ENCODE measurements at places on chromosomes 2 and 18.

GRCh38 chr2:135590619-135591260, 59.5 kb downstream of the R3HDM1 start:
- DNase-seq, result no peak

GRCh38 chr2:181407171-181407570, 50.0 kb upstream of the ITGA4 start:
- no peak for DNase-seq

DNA sequence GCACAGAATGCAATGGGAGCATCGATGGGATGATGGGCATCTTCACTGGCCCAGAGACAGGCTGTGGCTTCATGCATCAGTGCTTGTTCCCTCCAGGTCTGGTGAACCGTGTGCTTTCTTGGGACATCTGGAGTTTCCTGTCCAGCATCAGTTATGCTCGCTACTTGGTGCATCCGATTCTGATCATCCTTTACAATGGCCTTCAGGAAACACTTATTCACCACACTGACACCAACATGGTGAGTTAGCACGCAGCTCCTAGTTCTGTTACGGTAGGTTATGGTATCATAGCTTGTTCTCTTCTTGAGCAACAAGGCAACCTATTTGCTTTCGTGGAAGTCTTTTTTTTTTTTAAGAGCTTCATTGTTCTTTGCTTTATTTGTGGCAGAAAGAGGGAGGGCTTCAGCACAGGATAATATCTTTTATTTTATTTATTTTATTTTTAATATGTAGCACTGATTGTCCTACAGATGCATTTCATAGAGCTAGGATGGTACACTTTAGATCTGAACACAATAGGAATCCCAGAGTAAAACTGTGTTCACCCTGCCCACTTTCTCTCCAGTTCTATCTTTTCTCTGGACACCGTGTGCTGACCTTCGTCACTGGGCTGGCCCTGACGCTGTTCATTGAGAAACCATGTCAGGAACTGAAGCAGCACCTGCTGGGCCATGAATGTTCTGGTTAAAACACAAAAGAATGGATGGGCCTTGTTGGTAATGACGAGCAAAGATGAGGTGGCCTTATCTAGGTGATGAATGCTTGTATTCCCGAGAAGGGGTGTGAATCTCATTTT, 71.2 kb upstream of the SEC11C start:
- DNase-seq, result no peak

DNA sequence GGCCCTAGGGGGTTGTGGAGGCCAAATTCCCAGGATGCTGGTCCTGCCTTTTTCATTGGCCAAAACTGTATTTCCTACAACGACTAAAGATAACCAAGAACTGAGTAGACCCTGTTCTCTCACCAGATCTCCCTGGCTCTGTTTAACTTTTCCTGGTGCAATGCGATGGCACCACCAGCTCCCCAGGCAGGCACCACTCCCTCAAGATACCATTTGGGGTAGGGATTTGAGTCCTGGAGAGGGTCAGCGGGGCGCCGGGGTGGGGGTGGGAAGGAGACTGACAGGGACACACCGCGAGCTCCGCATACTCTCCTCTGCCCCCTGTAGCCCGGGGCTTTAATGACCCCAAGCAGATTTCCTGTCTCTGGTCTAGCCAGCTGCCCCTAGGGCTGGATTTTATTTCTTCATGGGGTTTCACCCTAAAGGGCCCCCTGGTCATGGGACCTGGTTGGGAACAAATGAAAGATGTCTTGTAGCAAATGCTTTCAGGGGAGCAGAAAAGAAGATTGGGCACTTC, 7.3 kb downstream of the SIX2 start:
- DNase-seq, result no peak

GRCh38 chr18:59715445-59715844, 18.2 kb upstream of the CCBE1 start:
- no peak for DNase-seq

DNA sequence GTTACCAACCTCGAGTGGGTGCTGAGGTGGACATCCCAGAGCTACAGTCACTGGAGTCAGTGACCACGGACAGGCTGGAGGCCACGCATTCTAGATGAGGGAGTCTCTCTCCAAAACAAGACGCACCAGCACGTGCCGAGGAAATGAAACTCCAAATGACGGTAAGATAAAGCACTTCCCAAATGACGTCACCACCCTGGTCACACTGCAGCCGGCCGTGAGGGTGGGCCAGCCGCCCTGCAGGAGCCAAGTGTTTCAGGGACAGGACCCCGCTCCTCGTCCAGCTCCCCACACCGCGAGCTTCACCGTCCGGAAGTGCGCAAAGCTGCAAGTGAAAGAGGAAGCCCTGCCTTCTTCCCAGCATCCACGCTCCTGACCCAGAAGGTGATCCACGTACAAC, 99.4 kb downstream of the ZNF516 start:
- no peak for DNase-seq

DNA sequence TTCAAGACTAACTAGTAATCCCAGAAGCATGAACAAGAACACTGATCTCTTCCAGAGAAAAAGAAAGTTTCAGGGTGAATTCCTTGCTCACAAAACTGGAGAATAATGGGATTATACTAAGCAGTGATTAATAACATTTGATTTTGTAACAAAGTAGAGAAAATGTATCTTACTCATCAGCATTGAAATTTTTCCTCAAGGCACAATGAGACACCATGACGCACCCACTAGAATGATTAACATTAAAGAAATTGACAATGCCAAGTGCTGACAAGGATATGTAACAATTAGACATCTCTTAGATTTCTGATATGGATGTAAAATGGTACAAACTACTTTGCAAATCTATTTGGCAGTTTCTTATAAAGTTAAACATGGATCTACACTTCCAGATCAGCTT, 101.1 kb upstream of the EPHA4 start:
- no peak for DNase-seq

DNA sequence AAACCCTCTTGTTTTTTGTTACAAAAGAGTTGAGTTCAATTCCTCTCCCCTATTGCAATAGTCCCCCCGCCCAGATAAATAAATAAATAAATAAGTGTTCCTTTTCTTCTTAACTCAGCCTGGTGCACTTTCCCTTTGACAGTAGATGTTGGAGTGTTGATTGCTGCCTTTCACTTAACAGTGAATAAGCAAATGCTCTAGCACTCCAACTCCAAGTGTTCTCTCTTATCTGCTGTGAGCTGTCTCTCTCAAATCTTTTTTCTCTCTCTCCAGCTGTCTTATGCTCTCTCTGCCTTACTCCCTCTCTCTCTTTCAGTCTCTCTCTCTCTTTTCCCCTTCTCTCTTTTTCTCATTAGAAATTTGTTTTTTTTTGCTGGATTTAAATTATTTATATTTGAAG, 216.7 kb downstream of the TMX3 start:
- no peak for DNase-seq

GRCh38 chr2:114550895-114551793, 108.7 kb downstream of the DPP10 start:
- no peak for DNase-seq

GRCh38 chr2:226446406-226447001, 353.1 kb downstream of the IRS1 start:
- no peak for DNase-seq

DNA sequence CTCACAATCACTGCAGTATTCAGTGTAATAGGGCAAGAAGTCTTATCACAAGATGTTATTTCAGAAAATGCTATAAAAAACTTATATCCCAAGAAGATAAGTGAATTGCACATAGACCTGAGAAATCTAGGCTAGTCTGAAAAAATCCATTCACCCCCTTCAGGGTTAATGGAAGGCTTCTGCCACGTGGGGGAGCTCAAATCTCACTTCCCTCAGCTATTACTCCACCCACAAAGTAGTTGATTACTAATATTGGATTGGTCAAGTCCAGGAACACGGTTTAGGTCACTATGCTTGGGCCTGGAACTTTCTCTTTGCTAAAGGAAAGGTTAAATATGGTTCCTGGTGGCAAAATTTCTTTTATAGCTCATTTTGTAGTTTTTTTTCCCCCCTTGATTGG, 51.2 kb upstream of the ADAM23 start:
- DNase-seq, result peak; percentile 10

- peak; percentile 15 for DNase-seq
These were observed 57.5 kb downstream of the ZRANB3 start for GRCh38 chr2:135473567-135473966.

GRCh38 chr2:167249197-167249596, 360.9 kb downstream of the XIRP2 start:
- no peak for DNase-seq

GRCh38 chr2:232533944-232534710, 5.4 kb upstream of the CHRNG start:
- no peak for DNase-seq

DNA sequence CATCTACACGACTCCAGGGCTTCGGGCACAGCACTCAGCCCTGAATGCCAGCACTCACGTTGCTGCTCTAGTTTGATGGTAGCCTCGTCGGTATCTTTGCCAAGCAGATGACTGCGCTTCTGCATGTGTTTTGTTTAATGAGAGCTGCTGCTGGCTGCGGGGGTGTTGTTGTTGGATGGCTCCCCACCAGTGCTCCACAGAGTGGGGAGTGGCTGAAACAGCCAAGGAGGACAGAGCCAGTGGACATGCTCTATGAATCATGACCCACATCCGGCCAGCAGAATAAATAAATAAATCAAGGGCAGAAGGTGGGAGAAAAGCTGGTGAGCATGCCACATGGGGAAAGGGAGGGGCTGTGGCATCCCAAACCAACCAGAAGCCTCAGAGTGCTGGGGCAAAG, 131.2 kb upstream of the SOX11 start:
- no peak for DNase-seq

Measured in hematopoietic multipotent progenitor cell treated with erythropoietin and hydrocortisone succinate and interleukin-3 and kit ligand, for 15 days (in vitro differentiated cells).